ENCODE measurements at places on chromosomes 11 and 22. TPM values are rescaled to one million over a fixed set of nuclear protein-coding genes. Genes with fewer than 3 reads are reported as not detected.

The OR51E1 gene
- 0.21 TPM for total RNA-seq

- no peak for DNase-seq
These were observed 213.0 kb upstream of the NARS2 start for GRCh38 chr11:78787696-78788095.

GRCh38 chr11:88464528-88464927 lies 127.0 kb upstream of the CTSC start:
- DNase-seq, result no peak

The MFNG gene
- 25.5 TPM for total RNA-seq

DNA sequence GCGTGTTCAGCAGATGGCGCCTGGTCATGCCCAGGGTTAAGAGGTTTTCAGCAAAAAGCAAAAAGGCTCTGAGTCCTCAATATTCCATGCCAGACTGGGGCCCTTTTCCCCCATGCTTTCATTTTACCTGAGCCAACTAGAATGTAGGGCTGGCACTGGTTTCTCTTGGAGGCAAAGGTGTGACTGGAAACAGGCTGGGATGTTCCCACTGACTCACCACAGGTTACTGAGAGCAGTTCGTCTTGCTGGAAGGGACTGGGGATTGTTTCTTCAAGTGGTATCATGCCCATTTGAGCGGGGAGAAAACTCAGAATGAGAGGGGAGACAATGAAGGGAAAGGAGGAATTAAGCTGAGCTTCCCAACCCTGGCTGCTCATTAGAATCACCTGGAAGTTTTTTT lies 243.9 kb downstream of the TENM4 start:
- DNase-seq, result no peak

The ELMOD1 gene
- total RNA-seq, result 3.2 TPM

The C22orf42 gene
- not detected for total RNA-seq

The MRGPRX4 gene
- not detected for total RNA-seq

GRCh38 chr22:40404251-40405177 lies 34.1 kb downstream of the SGSM3 start:
- DNase-seq, result no peak

The ABTB2 gene
- 12.3 TPM for total RNA-seq

GRCh38 chr11:85127349-85127748 lies 499.8 kb downstream of the DLG2 start:
- no peak for DNase-seq

The KRTAP5-6 gene
- not detected for total RNA-seq

The ZNF280B gene
- not detected for total RNA-seq

- DNase-seq, result no peak
These were observed 11.1 kb downstream of the CASP4 start for GRCh38 chr11:104957280-104957679.

DNA sequence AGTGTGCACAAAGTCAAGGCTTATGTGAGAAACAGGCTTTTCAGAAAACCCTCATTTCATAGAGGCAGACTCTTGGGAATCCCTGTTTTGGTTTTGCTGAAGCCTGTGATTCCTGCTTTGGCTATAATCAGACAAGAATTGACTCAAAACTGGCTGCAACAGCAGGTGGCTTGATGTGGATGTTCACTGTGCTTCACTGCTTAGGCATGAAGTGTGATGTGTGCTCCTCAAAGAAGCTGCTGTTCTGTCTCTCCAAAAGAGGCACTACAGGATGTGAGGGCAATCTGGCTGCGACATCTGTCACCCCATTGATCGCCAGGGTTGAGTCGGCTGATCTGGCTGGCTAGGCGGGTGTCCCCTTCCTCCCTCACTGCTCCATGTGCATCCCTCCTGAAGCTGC lies 103.5 kb downstream of the C11orf58 start:
- no peak for DNase-seq

The MS4A6E gene
- total RNA-seq, result not detected

DNA sequence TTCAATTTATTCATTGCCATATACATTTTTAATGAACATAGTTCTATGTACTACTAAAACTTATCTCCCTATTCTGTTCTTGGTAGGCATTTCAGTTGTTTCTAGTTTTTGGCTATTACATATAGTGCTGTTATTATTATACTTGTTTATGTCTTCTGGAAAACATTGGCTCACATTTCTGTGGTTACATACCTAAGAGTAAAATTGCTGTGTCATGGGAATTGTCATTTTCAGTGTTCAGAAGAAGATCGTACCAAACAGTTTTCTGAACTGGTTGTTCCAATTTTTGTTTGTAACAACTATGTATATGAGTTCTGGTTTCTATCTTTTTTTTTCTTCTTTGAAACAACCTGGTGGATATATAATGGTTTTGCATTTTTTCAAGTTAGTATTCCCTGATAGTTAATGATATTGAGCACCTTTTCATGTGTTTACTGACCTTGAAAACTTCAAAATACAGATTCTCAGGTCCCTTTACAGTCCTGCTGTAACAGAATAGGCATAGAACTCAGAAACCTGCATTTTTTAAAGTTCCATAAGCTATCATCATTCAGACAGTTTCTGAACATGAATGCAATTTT lies 230.7 kb downstream of the JRKL start:
- no peak for DNase-seq

The FAM227A gene
- 1.9 TPM for total RNA-seq

The CCDC188 gene
- not detected for total RNA-seq

The SLC22A12 gene
- not detected for total RNA-seq

DNA sequence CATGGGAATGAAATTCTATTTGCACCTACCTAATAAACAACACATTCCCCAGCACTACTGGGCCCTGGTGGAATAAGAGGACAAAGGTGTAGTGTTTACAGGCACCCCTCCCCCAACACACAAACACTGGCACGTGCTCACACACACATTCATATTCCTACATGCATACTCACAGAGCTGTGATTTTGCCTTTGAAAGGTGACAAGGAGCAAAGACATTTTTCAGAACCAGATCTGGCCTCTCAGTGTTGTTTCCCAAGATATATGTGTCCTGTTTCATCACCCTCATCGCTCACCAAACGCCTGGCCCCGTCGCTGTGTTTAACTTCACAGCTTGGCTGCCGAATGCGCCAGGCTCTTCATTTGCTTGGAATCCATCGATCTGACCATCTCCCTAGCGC lies 292.6 kb downstream of the NTM start:
- no peak for DNase-seq

GRCh38 chr11:129302386-129303101 lies 73.1 kb upstream of the BARX2 start:
- DNase-seq, result no peak

DNA sequence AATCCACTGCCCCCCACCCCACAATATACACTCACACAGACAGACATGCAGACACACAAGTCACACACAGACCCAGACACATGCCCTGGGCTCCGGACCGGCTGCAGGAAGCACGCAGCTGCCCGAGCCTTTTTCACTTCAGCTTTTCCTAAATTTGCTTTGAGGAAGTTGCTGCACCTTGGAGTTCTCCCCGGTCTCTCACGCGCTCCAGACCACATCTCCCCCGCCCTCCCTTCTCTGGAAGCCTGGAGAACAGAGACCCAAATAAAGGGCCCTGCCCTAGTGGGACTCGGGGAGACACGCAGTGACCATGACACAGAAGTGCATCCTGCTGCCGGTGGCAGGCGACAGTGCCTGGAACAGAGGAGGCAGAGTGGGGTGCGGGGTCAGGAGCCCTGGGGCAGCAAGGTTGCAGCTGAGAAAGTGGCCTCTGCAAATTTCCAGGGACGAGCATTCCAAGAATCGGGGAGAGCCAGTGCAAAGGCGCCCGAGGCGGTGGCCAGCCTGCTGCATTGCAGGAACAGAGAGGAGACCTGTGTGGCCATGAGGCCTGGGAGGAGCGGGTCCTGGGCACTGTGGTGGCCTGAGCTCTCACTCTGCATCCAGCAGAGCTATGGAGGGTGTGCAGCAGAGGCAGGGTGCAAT lies 19.1 kb downstream of the RPL3 start:
- no peak for DNase-seq

DNA sequence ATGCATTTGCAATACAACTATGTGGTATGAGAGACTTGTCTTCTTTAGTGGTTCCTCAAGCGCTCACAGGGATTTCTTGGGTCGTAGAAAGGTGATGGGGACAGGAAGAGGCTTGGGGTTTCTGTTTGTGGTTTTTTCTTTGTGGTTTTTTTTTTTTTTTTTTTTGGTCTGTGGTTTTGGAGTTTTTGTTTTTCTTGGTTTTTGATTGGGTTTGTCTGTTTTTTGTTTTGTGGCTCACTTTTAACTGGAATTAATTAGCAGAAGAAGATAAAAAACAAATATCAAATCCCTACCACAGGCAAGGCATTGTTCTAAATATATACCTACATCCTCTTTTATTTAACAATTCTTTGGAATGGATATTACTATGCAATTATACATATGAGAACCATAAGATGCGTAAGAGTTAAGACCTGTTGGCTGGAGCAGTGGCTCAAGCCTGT lies 5.5 kb downstream of the TTC28 start:
- DNase-seq, result no peak

GRCh38 chr11:12618743-12619540 lies 55.3 kb upstream of the TEAD1 start:
- no peak for DNase-seq

GRCh38 chr11:117225553-117226170 lies 6.2 kb downstream of the PCSK7 start:
- no peak for DNase-seq

- no peak for DNase-seq
These were observed 548.7 kb downstream of the OPCML start for GRCh38 chr11:132983641-132983978.

DNA sequence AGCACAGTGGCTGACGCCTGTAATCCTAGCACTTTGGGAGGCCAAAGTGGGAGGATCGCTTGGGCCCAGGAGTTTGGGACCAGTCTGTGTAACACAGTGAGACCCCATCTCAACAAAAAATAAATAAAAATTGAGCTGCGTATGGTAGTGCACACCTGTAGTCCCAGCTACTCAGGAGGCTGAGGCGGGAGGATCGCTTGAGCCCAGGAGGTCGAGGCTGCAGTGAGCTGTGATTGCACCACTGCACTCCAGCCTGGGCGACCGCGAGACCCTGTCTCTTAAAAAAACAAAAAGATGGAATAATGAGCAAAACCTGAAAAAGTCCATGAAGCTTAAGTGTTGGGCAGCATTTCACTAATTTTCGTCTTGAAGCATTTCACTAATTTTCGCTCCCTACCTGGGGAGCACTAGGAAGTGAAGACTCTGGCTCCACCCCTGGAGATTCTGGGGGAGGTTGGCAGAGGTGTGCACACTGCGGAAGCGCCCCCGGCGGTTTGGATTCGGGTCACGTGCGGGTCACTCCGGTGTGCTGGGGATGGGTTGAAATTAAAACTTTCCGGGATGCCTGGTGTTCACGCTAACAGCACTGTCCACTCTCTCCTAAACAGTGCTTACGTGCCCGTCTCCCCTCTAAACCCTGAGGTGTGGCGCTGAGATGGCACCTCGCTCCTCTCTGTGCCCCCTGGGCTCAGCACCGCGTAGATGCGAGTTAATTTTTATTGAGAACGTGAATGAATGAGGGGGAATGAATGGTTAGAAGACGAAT lies 906 bp upstream of the NAA40 start:
- DNase-seq, result no peak

The C11orf16 gene
- not detected for total RNA-seq

- no peak for DNase-seq
These were observed 1.5 kb downstream of the ZNF143 start for GRCh38 chr11:9462172-9462799.

The ABCC8 gene
- total RNA-seq, result 0.42 TPM

DNA sequence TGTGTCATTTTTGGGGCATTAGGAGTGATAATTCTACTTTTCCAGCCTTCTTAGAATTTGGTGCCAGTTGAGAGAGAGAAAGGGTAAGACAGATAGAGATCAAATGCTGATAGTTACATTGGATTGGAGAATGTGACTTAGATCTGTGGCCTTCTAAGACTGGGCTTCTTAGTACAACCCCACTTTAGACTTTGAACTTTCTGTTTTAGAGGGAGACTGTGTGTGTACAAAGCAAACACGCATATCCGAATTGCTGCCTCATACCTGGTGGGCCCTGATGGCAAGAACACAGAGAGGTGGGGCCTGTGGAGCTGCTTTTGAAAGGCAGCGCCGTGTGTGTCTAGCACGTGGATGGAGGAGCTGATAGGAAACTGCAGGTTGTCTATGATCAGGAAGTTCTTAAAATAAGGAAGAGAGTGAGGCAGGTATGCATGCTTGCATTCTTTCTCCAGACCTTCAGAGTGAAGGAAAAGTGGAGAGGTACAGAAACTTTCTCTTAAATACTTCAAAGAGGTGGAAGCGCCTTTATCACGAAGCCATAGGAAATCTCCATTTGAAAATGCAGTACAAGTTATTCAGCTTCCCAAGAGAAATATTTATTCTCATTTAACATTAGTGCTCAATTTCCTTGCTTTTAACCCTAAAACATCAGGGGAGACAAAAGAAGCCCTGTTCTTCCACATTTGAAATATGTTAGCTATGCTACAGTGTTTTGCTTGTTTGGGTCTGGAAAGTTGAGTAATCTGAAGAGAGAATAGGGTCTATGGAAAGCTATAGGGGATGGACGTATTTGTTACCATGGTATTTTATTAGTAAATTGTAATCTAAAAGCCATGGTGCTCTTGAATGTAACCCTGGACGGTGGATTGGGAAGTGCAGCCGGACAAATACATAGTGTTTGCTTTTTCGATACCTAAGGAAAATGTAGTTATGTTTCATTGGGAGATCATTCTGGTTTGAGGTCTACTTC lies 13.7 kb downstream of the PDHX start:
- DNase-seq, result no peak

DNA sequence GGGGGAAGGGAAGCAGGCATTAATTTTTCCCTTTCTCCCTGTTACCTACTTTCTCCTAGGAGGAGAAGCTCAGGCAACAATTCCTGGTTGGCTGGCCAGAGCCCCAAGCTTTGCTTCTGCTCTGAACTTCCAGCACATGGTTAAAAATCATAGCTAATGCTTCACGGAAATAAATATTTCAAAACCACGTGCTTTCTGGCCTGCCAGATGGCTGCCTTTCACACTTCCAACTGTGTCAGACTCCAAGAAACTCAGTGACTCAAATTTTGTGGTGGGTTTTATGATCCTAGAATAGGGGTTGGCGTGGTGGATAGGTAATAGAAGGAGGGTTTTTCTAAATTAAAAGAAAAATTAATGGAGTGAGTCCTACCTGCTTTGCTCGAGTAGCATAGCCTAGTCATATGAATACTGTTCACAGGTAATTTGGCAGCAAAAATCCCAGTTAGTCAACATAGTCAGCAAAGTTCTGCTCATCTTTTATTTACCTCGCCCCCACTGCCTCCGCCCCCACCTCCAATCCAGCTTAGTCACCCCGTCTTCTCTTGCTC lies 58.6 kb downstream of the SC5D start:
- DNase-seq, result no peak

The ZBTB16 gene
- total RNA-seq, result 545 TPM

GRCh38 chr11:131064373-131064991 lies 148.2 kb upstream of the SNX19 start:
- DNase-seq, result no peak

GRCh38 chr11:35615921-35616900 lies 2.0 kb upstream of the FJX1 start:
- no peak for DNase-seq

DNA sequence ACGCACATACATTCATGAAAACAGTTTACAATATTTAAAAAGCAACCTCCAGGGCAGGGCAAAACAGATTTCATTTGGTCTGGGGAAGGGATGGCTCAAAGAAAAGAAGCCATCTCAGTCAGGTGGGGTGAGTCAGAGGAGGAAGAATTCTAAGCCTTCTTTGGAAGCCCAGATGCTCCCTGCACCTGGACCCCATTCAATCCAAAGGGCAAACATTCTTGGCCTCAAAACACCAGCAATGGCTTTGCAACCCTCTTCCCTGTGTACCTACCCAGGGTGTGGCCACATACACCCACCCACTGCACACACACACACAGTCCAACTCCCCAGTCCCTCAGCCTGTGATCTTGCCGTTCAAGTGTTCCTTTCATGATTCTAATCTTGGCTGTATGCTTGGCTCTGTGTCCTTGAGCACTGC lies 2.0 kb downstream of the KCNE3 start:
- no peak for DNase-seq

GRCh38 chr11:67247946-67248550 lies 18.2 kb upstream of the GRK2 start:
- DNase-seq, result no peak
